ENCODE measurements at places on chromosomes 4 and X.

DNA sequence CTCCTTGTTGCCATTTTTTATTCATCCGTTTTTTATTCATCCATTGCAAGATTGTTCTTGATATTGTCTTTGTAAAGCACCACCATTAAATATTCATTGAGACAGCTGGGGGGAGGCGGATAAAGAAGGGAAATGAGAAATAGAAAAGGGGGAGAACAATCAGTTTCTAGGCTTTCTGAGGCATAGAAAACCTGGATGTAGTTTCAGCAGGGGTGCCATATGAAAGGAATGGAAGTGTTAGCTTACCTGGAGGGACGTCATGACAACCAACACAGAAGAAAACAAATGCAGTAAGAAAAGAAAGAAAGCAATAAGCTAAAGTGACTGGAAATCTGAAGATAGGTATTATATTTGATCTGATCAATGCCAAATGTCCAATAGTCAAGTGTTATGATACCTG, 276.1 kb downstream of the GASK1B start:
- no peak for DNase-seq

- DNase-seq = no peak
Observed at GRCh38 chr4:65589331-65589730, 81.0 kb downstream of the EPHA5 start.

- DNase-seq = no peak
Observed at GRCh38 chr4:140102421-140102820, 51.6 kb downstream of the MAML3 start.

- no peak for DNase-seq
Observed at GRCh38 chr4:160836431-160836830, 1327.4 kb downstream of the FSTL5 start.

DNA sequence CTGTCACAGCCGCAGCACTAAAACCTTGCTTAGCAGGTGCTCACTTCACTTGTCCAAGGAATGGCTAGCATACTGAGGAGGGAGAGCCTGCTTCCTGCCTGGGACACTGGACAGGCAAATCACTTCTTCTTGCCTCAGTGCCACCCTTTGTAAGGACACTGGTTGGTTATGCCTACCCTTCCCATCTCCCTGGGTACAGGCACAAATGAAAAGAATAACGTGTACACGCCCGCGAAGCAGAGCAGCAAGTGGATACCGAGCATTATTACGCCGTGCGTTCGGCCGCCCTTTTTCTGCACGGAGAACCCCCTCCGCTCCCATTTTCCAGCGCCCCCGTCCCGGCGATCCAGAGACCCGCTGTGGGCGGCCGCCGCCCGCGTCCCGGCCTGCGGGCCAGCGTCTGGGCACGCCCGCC, 338 bp upstream of the KLHL2 start:
- DNase-seq = peak; percentile 6

DNA sequence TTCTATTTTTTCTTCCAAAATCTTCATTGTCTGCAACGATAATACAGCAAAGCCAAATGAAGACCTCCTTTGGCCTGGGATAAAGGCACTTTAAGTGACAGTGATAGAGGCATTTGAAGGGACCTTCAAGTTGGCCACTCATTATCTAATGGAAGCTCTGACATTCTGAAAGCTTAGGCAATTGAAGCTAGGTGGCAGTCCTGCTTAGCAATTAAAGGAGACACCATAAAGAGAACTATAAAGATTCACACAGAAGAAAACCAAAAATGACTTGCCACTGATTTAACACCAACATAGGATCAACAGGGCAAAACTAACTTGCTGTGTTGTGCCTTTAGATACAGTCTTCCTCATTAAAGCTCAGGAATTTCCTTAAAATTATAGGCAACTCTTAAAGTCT, 103.3 kb upstream of the TSPAN7 start:
- DNase-seq = no peak

GRCh38 chr4:182531555-182532162, 288.5 kb downstream of the TENM3 start:
- DNase-seq = no peak

- DNase-seq = no peak
Observed at GRCh38 chr4:8101213-8102075, 57.2 kb downstream of the ABLIM2 start.

DNA sequence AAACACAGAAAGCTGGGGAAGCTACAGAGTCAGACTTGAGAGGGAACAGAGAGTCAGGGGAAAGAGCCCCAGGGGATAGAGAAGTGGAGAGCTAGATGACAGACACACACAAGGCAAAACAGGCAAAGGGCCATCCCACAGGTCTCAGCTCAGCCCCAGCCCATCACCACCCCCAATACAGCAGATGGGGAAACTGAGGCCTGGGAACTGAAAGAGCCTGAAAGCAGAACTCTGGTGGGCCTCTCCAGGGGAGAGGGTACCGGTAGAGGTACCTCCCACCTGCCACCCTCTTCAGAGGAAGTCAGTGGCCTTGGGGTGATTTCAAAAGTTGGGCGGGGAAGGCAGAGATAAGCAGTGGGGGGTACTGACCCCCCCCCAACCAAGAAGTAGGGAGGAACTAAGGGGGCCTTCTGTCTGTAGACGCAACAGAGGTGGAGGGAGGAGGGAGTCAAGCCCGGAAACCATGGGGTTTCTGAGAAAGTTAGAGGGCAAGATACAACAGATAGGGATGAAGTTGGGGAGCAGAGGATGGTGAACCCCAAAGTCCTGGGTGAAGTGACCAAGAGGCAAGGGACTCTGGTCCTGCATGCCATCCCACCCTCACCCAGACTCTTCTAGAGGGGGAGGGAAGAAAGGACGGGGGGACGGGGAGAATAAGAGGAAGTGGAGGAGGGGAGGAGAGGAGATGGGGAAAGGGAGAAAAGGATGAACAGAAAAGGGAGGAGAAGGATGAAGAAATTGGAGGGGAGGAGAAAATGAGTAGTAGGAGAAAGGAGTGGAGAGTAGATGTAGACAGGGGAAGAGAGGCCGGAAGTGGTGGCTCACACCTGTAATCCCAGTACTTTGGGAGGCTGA, 3.2 kb downstream of the GATA1 start:
- DNase-seq = no peak

DNA sequence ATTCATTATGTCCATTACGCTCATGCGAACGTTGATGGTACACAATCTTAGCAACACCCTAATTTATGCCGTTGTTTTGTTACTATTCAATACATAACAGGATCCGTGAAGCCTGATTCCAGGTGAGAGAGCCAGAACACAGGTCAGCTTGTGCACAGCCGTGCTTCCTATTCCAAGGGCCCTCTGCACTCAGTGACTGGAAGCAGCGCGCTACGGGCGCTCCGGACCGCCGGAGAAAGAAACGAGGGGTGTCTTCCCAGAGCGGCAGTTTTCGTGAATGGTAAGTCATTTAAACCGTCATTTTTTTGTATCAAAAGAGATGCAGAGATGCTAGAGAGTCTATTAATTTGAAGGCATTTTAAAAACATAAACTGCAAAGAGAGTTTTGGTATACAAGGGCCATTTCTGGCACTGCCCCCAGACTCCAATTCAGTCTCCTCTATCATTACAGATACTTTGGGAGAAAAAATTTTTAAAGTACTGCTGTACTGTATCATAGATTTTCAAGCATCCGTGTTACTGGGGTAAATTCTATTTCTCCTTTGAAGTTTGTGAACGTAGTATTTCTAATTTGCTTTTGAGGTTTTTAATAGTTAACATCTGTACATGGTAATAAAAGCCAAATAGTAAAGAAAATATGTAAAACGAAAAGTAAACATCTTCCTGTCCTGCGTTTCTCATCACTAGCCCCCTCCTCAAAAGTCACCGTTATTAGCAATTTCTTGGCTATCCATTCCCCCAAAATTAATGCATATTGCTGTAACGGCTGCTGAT, 6.6 kb downstream of the SLC25A5 start:
- DNase-seq = no peak

DNA sequence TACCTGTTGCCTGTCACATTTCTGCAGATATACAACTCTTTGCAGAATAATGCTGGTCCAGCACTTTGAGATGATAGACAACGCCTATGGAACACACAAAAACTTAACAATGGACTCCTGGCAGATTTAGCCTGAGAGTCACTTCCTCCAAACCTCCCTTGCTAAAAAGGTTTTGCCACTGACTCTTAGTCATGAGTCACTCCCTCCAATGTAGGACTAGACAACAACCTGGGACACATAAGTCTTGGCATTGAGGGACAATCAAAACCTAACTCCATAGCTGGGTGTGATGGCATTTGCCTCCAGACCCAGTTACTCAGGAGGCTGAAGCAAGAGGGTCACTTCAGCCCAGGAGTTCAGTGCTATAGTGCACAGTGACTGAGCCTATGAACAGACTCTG, 22.0 kb upstream of the EIF4E start:
- no peak for DNase-seq

DNA sequence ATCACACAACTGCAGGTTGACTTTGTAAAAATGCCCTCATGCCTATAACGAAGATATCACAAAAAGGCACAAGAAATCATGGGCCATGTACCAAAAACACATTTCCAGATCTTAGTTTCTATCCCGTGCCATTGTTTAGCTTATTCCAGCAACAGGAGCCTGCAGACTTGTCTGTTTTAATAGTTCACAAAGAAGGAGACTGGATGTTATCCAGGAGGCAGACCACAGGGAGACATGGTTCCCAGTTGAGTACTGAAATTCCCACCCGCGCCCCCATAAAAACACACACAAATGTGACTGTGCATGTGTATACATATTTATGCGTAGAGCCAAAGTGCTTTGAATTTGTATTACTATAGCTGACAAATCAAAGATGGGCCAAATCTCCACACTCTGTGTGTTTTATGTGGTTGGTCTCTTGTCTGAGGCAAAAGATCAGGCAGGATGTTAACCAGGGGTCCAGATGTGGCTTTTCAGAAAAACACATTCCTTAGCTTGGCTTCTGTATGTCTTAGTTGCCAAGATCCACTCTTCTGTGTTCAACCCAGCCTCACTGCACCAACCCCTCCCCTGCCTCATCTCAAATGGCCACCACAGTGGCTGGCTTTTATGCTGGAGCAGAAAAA, 469.2 kb upstream of the DIPK2B start:
- no peak for DNase-seq
